ENCODE measurements at places on chromosomes 16 and 17.
A peak's percentile ranks its signal among the peaks of the same experiment; 100 is the strongest.

DNA sequence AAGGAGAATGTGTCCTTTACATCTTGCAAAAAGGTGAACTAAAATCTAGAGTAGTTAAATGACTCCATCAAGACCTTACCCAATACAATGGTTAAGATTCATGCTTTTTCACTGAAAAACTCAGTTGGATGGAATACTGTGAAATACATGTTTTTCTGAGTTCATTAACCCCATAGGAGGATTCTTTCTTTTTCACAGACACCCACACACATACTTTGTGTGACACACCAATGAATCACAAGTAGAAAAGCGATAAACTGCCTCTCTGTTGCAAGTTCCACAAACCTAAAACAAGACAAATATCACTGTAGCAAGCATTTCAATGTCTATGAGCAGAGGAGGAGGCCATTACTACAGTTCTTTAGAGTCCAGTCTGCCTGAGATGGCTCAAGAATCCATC is 258.8 kb upstream of the CDH5 start:
- DNase-seq, result peak; percentile 94

DNA sequence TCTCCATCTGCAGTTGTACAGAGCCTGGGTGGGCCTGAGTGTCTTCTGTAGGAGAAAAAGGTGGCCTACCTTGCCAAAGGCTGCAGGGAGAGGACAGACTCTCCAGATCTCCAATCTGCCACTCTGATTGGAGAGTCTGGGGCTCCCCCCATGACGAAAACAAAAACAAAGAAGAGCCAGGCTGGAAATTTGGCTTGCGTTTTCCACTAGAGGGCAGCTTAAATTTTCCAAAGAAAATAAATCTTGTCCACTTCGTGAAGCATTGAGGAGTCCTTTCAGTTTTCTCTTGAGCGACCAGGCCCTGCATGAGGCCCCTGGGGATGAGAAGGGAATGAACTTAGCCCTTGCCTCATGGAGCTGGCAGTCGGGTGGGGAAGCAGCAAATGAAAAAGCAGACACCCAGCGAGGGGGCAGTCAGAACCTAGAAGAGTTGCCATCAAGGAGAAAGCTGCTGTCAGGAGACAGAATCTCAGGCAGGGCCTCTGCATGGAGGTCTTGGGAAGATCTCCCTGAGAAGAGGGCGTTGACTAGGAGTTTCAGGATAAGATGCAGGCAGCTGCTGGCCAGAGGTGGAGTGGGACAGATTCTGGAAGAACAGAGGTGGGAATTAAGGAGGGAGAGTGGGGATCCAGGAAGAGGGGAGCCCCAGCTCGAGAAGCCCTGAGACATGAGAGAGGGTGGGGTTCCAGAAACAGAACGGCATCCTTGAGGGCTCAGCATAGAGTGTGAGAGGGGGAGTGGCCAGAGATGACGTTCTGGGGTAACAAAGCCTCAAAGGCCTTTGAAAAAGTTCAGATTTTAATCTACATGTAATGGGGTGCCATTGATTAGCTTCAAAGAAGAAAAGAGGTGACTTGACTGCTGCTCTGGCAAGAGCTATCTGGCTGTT is 8.4 kb upstream of the SHCBP1 start:
- peak; percentile 65 for DNase-seq

GRCh38 chr16:181565-182021 is 1.3 kb downstream of the HBQ1 start:
- DNase-seq, result peak; percentile 8

- no peak for DNase-seq
Measured at GRCh38 chr16:83946781-83947566, 6.1 kb upstream of the OSGIN1 start.

DNA sequence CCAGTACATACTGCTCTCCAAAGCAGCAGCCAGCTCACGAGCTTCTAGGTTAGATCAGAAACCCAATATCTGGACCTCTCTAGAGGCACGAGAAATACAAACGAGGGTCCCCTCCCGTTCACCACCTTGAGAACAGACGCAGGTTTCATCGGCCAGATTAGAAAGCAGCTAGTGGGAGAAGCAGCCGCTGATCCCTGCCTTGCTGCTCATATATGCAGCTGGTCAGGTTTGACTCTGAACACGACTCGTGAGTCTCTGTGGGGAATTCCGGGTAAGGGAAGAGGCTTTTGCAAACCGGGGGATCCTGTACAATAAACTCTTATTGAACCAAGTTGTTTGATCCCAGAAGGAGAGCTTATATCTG is 1.6 kb downstream of the VAT1L start:
- no peak for DNase-seq

DNA sequence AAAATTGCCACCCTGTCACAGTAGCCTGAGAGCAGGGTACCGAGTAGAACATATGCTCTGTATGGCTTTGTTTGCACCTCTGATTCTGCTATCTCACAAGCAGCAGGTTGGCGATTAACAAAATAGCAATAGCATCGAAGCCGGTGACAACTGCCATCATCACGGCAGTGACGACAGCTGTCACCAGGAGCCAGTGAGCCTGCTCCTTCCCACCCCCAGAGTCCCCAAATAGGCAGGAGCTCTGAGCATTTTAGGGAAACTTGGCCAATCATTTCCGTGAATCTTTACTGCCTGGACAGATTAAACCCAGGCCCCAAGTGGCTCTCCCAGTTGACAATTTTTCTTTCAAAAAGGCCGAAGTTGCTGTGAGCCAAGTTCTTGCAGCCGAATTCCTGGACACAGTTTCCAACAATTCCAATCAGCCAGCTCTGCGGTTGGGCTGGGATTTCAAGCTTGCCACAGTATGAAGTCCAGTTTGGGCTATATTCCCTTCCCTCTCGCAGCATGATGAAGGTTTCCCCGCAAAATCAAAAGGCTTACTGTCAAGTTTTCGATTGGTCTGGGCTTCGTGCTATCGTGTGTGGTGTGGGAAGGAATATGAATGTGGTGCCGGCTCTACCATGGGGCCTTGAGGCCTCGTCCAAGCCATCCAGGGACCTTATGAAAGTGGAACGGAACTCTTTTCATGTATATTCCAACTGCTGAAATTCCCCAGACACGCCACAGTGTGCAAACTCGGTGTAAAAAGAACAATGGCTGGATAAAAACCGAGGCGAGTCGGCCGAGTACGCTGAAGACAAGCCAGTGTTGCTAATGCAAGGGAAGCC is 186.6 kb downstream of the C16orf78 start:
- peak; percentile 47 for DNase-seq

DNA sequence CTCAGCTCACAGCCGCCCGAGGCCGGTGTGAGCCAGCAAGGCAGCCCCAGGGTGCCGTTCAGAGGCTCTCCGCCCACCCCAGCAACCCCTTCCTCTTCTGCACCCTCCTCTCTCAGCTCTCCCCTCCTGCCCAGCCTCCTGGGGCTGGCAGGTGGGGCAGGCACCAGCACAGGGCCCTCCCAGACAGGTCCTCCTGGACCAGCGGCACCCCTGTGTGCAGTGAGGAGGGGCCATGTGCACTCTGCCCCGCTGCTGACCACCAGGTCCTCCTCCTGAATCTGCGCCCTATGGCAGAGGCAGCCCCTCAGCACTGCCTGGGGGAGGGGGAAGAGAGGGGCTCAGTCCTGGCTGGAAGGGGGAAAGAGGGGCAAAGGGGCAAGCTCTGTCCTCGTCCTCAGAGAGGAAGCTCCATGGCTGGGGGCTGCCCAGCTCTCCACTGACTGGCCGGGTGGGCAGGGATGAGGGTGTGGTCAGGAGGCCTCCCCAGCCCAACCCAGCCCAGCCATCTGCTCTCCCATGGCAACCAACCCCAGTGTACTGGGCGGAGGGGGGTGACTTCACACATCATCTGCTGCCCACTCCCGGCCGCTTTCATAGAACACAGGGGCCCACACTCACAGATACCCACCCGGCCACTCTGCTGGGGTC is 5.4 kb upstream of the BCAR1 start:
- no peak for DNase-seq

DNA sequence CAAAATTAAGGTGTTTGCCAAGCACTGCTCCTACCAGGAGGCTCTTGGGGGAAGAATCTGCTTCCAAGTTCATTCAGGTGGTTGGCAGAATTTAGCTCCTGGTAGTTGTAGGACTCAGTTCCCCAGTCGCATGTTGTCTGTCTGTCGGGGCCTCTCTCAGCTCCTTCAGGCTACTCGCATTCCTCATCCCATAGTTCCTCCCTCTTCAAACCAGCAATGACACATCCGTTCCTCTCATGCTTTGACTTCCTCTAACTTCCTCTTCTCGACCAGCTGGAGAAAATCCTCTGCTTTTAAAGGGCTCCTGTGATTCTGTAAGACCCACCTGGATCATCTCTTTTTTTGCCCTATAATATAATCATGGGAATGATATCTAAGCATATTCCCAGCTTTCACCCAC is 108.1 kb downstream of the PMP22 start:
- peak; percentile 72 for DNase-seq

GRCh38 chr16:77308163-77308561 is 109.0 kb downstream of the SYCE1L start:
- DNase-seq, result peak; percentile 81

GRCh38 chr17:50653738-50654137 is 19.1 kb downstream of the ABCC3 start:
- DNase-seq, result no peak

DNA sequence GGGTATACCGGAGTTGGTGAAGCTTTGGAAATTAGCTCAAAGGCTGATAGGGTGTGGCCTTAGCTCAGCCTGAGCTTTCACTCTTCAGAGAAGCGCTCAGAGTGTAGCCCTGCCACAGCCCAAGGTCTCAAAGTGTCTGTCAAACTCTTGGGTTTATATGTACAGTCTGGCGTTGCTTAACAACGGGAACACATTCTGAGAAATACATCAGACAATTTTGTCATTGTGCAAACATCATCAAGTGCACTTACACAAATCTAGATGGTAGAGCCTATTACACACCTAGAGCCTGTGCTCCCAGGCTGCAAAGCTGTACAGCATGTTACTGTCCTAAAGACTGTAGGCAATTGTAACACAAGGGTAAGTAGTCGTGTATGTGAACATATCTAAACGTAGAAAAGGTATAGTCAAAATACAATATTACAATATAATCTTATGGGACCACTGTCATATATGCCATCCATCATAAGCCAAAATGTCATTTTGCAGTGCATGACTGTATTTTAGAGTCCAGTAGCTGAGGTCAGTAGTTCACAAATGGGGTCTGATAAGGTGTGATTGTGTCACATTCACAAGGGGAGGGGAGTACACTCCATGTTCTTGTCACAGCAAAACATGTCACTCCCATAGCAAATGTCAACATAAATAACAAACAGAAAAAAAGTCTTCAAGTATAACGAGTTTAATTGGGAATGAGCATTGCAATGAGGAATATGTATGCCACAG is 20.6 kb downstream of the CHAD start:
- DNase-seq, result no peak

GRCh38 chr16:85310868-85311585 is 198.8 kb upstream of the CIBAR2 start:
- DNase-seq, result no peak

- peak; percentile 67 for DNase-seq
Measured at GRCh38 chr16:10949424-10949970, 5.1 kb downstream of the CLEC16A start.

- peak; percentile 87 for DNase-seq
Measured at GRCh38 chr17:2398655-2399571, 1.9 kb downstream of the MNT start.

GRCh38 chr16:19810817-19811731 is 73.6 kb downstream of the GPRC5B start:
- peak; percentile 76 for DNase-seq

- DNase-seq, result no peak
Measured at GRCh38 chr17:81120149-81120484, 45.2 kb upstream of the PVALEF start.

DNA sequence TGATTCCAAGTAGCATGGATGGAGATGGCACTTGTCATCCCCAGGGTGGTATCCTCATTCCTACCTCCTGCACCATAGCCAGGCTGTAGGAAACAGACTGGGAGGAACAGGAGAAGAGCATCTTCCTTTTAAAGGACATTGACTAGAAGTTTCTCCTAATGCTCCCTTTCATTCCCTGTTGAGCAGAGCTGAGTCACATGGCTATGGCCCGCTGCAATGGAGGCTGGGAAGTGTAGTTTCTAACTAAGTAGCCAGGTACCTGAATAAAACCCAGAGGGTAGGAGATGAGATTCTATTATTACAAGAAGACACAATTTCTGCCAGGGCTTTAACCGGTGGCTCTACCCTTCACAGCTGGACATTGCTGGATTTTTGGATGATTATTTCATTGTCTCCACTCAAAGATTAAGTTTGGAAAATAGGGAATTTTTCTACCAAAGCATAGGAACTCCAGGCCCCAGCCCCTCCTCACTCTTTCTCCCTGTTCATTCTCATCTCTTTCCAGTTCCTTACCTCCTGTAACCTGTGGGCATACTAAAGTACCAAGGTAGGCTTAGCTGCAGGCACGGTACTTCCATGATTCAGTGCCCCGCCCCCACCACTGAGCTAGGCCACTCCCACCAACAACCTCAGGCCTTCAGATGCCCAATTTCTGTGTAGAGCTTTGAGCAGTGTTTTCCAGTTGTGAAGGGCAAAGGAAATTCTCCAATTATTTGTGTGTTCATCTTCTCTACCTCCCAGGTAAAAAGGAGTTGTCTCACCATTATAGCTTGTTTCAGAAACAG is 378.3 kb downstream of the CDH13 start:
- DNase-seq, result no peak

- no peak for DNase-seq
Measured at GRCh38 chr17:61511480-61512182, 59.4 kb downstream of the TBX4 start.

DNA sequence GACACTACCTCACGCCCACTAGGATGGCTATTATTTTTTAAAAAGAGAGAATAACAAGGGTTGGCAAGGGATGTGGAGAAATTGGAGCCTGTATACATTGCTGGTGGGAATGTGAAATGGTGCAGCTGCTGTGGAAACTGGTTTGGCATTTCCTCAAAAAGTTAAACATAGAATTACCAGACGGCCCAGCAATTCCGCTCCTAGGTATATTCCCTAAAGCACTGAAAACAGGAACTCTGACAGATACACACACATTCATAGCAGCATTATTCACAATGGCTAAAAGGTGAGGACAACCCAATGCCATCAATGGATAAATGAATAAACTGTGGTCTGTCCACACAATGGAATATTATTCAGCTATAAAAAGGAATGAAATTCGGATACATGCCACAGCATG is 60.3 kb upstream of the CBX4 start:
- DNase-seq, result no peak

- no peak for DNase-seq
Measured at GRCh38 chr16:59400830-59401229, 666.7 kb upstream of the GOT2 start.

DNA sequence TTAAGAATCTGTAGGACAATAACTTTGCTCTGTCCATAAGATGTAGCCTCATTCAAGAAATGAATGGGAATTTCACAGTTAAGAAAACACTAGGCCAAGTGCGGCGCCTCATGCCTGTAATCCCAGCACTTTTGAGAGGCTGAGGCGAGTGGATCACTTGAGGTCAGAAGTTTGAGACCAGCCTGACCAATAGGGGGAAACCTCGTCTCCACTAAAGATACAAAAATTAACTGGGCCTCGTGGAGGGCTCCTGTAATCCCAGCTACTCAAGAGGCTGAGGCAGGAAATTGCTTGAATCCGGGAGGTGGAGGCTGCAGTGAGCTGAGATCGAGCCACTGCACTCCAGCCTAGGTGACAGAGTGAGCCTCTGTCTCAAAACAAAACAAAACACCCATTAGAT is 19.9 kb upstream of the RSL1D1 start:
- DNase-seq, result peak; percentile 41

GRCh38 chr17:75611851-75612429 is 21.3 kb upstream of the SMIM5 start:
- DNase-seq, result no peak

Data from fibroblast of skin of right biceps (primary cell).